LNCaP clone FGC (cell line): ENCODE measurements at places on chromosomes 2 and 18.

DNA sequence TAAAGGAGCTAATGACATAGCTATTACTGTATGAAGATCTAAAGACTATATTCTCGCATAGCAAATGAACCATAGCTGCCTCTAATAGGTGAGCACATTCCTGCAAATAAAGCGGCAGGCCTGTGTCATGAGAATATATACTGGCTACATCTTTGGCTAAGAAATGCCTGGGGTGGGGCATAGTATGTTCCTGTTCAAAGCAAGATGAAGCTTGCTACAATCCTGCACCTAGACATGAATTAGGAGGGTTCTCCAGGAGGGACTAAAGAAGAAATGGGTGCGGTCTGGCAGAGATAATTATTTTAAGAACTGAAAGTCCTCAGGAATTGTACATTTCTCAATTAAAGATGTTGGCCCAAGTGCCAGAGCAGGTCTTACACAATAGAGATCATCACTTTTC lies 46.8 kb upstream of the PLA2R1 start:
- no peak for DNase-seq

DNA sequence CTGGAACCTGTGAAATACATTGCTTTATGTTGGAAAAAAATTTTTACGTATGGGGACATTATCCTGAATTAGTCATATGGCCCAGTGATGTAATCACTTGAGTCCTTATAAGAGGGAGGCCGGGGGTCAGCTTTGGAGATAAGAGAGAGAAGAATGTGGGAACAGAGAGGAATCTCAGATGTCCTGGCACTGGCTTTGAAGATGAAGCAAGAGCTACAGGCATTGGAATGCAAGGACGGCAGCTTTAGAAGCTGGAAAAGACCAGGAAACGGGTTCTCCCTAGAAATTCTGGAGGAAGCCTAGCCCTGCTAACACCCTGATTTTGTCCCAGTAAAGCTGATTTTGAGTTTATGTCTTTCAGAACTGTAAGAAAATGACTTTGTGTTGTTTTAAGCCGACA lies 1129.9 kb upstream of the GYPC start:
- no peak for DNase-seq

DNA sequence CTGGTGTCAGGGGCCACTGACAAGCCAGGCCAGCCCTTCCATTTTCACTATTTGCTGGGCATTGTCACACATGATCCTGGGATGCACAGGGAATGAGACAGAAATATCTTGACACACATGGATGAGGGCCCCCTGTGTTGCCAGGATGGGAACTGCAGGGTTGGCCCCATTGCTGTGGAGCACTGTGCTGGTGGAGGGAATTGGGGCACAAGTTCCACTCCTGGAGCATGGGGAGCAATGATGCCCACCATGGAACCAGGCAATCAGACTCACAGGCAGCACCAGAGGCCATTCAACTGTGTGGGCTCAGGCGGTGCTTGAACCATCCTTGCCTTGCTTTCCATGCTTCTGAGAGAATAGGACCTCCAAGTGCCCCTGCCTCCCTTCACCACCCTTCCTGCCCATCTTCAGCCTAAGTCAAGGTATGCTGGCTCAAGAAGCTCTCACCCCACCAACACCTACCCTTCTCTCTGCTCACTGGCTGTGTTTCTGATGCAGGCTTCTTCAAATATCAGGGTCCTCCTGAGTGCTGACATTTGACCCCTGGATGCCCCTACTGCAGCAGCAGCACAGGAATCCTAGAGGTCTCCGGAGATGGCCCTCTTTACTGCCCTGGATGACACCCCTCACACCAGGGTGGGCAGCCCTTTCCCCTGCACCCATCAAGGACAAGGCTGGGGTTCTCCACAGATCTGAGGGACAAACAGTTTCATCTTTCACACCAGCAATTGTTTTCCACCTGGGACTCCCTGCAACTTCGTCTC lies 11.0 kb downstream of the ADRA2B start:
- no peak for DNase-seq

DNA sequence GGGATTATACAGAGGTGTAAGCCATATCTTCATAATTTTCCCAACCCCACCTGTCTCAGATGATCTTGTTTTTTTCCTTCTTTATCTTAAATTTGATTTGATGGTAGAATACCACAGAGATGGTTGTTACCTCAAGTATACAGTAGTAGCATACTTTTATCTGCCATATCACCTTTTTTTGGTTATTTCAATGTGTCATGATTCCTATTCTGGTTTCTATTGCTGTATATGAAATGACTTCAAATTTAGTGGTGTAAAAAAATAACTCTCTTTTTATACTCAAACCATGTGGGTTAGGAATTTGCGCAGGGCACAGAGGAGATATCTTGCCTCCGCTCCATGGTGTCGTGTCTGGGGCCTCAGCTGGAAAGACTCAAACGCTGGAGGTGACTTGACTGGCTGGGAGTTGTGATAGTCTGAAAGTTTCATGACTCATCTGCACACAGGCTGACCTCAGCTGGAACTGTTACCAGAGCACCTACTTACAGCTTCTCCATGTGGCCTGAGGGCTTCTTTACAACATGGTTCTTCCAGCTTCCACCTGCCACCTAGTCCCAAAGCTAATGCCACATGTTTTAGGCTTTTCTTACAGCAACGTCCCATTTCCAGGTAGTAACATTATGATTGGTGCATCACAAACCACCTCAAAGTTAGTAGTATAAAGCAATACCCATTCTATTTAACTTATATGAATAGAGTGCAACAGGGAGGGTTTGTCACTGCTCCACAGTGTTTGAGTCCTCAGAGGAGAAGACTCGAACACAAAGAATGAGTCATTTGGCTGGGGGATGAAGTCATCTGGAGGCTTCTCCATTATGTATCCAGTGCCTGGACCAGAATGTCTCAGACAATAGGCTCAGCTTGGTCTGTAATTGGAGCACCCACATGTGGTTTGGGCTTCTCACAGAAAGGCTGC lies 82.3 kb upstream of the XPO1 start:
- no peak for DNase-seq

DNA sequence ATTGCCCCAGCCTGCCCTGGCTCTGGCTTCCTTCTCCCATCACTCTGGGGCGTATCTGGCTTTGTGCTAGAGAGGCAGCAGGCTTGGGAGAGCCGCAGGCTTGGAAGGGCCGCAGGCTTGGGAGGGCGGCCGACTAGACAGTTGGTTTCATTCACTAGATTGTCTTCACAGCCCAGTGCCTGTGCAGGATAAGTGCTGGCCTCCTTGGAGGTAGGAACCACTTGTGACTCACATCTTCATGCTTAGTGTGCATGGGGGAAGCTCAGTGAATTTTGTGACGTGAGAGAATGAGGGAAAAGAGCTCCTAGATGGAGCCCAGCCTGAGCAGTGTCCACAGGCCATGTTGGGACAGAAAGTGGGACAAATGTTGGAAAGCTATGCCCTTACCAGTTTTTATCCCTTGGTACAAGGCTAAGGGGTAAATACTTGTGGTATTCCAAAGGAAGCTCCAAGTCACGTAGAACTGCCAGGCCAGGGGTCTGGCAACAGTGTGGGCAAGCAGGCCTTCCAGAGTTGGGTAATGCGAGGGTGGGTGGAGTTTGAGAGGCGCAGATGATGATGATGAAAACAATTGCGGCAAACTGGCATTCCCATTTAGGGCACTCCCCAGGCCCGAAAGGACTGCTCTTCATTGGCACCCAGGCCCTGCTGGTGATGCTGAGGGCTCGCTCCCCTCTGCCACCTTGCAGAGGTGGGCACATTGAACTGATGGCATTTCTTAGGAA lies 100.1 kb downstream of the DDX1 start:
- DNase-seq, result no peak

- no peak for DNase-seq
Observed at GRCh38 chr18:8987241-8987640, 115.3 kb upstream of the NDUFV2 start.

GRCh38 chr18:9280849-9281248 lies 53.7 kb upstream of the TWSG1 start:
- DNase-seq, result no peak

DNA sequence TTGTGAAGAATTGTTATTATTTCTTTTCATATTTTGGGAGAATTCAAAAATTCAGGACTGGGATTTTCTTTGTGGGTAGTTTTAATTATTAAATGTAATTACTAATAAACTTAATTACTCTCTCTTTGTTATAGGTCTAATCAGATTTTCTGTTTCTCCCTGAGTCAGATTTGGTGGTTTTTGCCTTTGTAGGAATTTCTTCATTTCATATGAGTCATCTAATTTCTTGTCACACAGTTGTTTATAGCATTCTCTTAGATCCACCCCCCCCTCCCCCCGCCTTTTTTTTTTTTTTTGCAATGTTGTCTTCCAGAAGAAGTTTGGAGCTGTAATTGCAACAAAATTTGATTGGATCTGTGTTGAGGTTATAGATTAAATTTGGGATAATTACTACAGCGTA lies 26.0 kb upstream of the GALR1 start:
- DNase-seq, result no peak

- no peak for DNase-seq
Observed at GRCh38 chr2:119408221-119408619, 23.4 kb upstream of the TMEM37 start.

- DNase-seq, result no peak
Observed at GRCh38 chr18:59374128-59374527, 15.1 kb upstream of the LMAN1 start.

GRCh38 chr18:48061781-48062570 lies 131.5 kb upstream of the SMAD2 start:
- peak; percentile 10 for DNase-seq

- DNase-seq, result no peak
Observed at GRCh38 chr2:953975-954686, 3.5 kb downstream of the SNTG2 start.

DNA sequence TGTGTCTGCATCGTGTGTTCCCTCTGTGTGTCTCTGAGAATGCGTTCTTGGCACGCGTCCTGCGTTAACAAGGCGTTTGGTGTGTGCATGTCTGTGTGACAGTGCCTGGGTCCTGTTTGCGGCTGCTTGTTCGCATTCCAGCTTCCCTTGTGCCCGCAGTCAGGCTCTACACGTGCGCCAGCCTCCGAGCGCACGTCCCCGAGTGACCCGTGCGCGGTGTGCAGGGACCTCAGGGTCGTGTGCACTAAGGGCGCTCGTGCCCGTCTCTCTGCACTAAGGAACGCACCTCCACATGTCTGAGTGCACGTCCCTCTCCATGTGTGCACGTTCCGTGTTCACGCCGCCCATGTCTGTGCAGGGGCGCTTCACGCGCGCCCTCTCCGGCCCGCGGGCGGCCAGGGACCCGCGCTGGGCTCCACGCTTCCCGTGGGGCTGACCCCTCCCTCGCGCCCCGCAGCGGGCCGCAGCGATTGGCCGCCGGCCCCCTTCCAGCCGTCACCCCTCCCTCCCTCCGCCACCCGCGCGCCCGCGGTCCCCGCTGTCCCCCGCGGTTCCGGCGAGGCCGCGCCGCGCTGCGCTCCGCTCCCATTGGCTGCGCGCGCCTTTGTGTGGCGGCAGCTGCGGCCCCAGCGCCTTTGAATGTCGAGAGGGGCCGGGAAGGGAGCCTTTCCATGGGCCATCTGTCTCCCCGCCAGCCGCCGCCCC lies 229.4 kb downstream of the HAUS1 start:
- peak; percentile 54 for DNase-seq

GRCh38 chr2:29314816-29315571 lies 199.8 kb downstream of the CLIP4 start:
- no peak for DNase-seq

- DNase-seq, result no peak
Observed at GRCh38 chr2:66696886-66697285, 262.0 kb downstream of the MEIS1 start.

DNA sequence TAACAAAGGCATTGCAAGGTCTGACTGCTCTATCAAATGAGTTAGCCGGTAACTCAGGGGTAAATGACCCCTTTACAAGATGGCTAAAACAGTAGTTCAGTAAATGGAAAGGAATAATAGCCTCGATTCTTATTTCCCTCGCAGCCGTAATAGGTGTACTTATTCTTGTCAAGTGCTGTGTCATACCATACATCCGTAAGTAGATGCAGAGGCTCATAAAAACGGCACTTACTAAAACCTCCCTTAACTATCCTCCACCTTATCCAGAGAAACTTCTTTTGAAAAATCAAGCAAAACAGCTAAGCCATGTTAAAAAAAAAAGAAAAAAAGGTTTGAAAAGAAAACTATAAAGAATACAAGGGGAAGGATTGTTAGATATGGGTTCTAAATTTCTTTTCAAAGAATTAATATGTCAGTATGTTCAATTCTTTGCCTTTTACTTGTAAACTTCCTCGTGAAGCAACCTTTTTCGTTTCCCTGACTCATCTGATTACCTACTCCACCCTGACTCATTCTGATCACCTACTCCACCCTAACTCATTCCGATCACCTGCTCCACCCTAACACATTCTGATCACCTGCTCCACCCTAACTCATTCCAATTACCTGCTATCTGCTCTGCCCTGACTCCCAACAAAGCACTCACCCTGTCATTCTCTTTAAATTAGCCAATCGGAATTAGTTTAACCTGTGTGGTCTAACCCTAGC lies 127.5 kb downstream of the SPAG16 start:
- no peak for DNase-seq

DNA sequence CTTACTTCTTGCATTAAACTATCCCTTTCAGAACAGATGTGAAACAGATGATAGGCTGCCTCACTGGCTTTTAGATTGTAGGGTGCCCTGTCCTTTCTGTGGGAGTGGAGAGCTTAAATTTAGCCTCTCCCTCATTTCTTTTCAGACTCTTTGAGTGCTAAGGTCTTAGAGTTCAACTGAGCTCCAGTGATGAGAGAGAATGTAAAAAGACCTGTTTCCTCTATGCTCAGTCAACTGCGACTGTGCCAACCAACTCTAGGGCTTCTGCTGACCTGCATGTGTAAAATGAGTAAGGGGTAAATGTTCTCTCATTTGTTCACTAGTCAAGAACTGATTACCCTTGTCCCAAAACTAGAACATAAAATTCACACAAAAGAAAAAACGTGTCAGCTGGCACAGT lies 104.8 kb upstream of the TGFA start:
- DNase-seq, result no peak
